Osteoblast (primary cell): ENCODE measurements at places on chromosomes 2 and 18. TPM values are rescaled to one million over a fixed set of nuclear protein-coding genes. Genes with fewer than 3 reads are reported as not detected.

DNA sequence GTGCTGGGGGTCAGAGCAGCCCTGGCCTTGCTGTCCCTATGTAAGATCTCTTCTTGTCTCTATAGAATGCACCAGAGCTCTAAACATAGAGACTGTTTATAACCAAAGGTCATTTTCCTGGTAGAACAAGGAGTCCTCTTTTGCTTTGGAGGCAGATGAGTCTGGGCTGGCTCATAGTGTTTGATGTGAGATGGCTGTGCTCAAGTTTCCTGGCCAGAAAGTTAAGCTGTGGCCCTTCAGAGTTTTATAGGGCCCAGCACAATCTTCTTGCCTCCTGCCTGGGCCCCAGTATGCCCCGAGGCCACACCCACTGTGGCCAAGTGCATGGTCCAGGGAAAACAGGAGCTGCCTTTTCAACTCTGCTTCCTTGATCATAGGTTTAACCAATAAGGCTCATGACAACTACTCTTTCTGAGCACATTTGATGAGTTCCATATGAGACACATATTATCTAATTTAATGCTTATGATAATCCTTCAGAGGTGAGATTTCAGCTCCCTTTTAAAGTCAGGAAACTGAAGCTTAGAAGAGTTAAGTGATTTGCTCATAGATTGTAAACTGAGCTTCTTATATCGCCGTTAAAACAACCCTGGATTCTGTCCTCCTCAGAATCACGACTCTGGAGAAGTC lies 66.3 kb downstream of the MYCN start:
- DNase-seq, result no peak

ARL5A gene
- 44.8 and 47.8 TPM in 2 replicates for total RNA-seq

DNA sequence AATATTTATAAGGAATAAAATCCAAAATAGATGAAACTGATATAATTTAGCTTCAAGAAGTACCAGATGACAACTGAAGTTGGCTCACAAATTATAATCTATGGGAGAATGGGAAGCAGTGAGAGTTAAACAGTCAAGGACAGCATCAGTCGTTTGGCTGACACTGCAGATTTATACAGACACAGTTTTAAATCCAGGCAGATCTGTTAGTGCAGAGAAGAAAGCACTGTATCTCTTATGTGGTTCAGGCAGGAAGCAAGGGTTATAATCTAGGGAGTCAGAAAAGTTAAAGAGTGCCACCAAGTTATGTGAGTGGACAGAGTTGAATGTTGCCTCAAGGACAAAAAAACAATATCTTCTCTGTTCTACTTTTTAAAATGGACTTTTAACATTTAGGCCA lies 880.2 kb downstream of the TSN start:
- DNase-seq, result no peak

GRCh38 chr2:99680946-99681345 lies 191.1 kb upstream of the REV1 start:
- peak; percentile 83 for DNase-seq

MTCL1 gene
- 38.0 and 44.5 TPM in 2 replicates for total RNA-seq
